ENCODE measurements at places on chromosomes 7 and 10.
A peak's percentile ranks its signal among the peaks of the same experiment; 100 is the strongest.

DNA sequence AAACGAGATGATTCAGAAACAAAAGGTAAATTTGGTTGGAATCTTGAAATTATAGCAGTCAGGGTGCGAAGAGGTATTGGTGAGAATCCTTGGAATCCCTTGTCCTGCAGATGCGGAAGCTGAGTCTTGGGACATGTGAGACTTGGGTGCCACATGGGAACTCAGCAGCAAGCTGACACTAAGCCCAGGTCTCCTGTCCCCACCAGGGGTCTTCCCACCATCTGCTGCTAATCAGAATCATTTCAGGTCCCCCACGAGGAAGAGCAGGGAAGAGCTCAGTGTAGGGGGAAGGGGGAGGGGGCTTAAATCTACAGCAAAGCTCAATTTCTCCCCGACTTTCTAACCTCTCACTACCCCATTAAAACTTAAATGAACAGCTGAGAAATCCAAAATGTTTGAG, 126.1 kb upstream of the BMPER start:
- DNase-seq = no peak
- no peaks in the 10 kb centered on the region for H3K4me1 ChIP-seq
- no peak overlapping the region for H3K4me3 ChIP-seq
- no peaks in the 10 kb centered on the region for H3K27me3 ChIP-seq
- no peak overlapping the region for H3K27ac ChIP-seq
- H3K36me3 ChIP-seq = no peaks in the 10 kb centered on the region

GRCh38 chr7:108227366-108227765, 97.2 kb upstream of the LAMB4 start:
- no peaks in the 10 kb centered on the region for H3K27me3 ChIP-seq
- no peak overlapping the region for H3K4me3 ChIP-seq
- no peaks in the 10 kb centered on the region for H3K36me3 ChIP-seq
- H3K27ac ChIP-seq = no peak overlapping the region

- H3K27ac ChIP-seq = no peak overlapping the region
- H3K36me3 ChIP-seq = no peaks in the 10 kb centered on the region
- H3K4me3 ChIP-seq = no peak overlapping the region
- DNase-seq = no peak
- peaks cover 17% of the 10 kb centered on the region for H3K4me1 ChIP-seq
These were observed 18.2 kb downstream of the MYOF start for GRCh38 chr10:93463723-93464476.

DNA sequence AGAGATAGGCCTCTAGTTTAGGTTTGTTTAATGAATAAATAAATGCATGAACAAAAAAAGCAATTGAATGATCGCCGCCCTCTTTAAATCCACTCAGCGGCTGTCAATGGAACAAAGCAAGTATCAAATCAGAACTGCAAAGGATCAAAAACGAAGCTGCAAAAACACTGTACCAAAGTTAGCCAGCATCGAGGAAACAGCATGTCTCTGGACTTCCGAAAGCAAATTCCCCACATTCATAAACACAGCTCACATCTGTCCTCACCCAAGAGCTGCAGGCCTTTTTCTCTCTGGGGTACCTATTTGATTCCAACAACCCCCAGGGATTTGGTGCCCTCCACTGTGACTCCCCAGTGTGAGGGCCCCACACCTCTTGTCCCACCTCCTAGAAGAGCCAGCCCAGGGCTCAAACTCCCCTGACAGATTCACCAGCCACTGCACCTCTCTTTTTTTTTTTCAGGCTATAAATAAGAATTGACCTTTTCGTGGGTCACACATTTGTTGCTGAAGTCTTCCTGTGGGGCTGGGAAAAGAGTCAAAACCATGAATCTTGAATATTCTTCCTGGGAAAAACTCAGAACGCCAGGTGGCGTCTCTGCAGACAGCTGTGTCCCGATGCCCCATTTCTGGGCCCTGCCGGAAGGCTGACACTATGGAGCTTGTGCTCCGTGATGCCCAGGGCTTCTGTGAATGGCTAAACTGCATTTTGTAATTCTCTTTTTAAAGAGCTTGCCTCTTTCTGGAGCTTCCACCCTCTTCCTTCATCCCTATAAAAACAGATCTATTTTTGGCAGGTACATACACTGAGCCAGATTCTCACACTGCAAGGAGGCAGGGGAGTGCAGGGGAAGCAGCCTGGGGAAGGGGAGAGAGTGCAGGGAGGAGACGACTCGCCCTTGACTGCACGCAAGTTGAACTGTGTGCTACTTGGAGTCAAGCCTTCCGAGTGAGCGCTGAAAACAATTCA, 51.7 kb downstream of the HSPA12A start:
- no peak overlapping the region for H3K4me3 ChIP-seq
- no peak for DNase-seq
- no peaks in the 10 kb centered on the region for H3K4me1 ChIP-seq
- H3K27me3 ChIP-seq = no peaks in the 10 kb centered on the region
- H3K36me3 ChIP-seq = no peaks in the 10 kb centered on the region

GRCh38 chr7:157612664-157613561, 276.1 kb downstream of the DNAJB6 start:
- DNase-seq = peak; percentile 77
- H3K4me3 ChIP-seq = peak overlapping the region; percentile 74
- H3K36me3 ChIP-seq = no peaks in the 10 kb centered on the region
- H3K27ac ChIP-seq = peak overlapping the region; percentile 43
- peaks cover 8% of the 10 kb centered on the region for H3K4me1 ChIP-seq
- H3K27me3 ChIP-seq = no peaks in the 10 kb centered on the region

- no peak for DNase-seq
- no peak overlapping the region for H3K27ac ChIP-seq
- no peaks in the 10 kb centered on the region for H3K27me3 ChIP-seq
- H3K4me3 ChIP-seq = no peak overlapping the region
These were observed 30.0 kb downstream of the TSPAN15 start for GRCh38 chr10:69481305-69481704.

GRCh38 chr10:6602026-6602699, 22.1 kb upstream of the PRKCQ start:
- no peak overlapping the region for H3K27ac ChIP-seq
- no peak overlapping the region for H3K4me3 ChIP-seq
- DNase-seq = no peak
- H3K27me3 ChIP-seq = no peaks in the 10 kb centered on the region
- H3K4me1 ChIP-seq = peaks cover 67% of the 10 kb centered on the region
- no peaks in the 10 kb centered on the region for H3K36me3 ChIP-seq

DNA sequence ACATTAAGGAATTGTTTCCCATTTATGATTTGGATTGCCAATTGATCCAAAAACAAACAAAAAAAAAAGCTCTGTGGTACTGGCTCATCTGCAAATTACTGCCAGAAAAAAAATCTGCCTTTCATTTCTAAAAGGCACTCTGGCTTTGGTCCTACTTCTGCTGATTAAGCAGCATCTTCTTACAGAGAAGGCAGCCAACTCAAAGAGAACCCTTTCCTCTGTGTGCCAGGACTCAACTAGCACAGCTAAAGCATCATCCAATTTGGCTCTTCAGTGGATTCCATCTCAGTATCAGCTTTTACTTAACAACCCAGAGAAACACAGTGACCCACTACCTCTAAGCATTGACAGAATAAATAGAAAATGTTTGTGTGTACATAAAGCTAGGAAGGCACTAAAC, 80.6 kb downstream of the GSAP start:
- H3K36me3 ChIP-seq = no peaks in the 10 kb centered on the region
- no peak overlapping the region for H3K27ac ChIP-seq
- H3K4me3 ChIP-seq = no peak overlapping the region
- no peak for DNase-seq

DNA sequence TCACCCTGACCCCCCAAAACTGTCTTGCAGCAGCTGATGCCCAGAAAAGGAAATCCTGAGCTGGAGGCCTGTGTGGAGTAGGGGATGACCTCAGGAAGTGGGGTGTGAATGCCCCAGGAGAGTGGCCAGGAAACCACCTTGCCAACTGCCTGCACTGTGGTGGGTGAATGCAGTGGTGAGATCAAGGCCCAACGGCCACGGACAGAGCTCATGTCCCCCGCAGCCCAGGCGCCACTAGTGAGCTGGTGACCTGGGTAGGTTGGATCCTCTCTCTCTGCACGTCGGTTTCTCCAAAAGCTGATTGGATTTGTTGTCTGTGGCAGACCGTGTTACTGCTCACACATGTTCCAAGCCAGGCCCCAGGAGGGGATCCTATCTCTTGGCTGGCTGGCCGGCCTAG, 448.9 kb downstream of the TCERG1L start:
- DNase-seq = no peak
- H3K27ac ChIP-seq = no peak overlapping the region
- no peaks in the 10 kb centered on the region for H3K36me3 ChIP-seq
- H3K4me3 ChIP-seq = no peak overlapping the region
- H3K27me3 ChIP-seq = no peaks in the 10 kb centered on the region
- no peaks in the 10 kb centered on the region for H3K4me1 ChIP-seq

GRCh38 chr7:30170476-30171205, 35.9 kb downstream of the MTURN start:
- no peaks in the 10 kb centered on the region for H3K27me3 ChIP-seq
- no peak for DNase-seq
- no peaks in the 10 kb centered on the region for H3K4me1 ChIP-seq
- no peaks in the 10 kb centered on the region for H3K36me3 ChIP-seq
- H3K27ac ChIP-seq = no peak overlapping the region
- no peak overlapping the region for H3K4me3 ChIP-seq

DNA sequence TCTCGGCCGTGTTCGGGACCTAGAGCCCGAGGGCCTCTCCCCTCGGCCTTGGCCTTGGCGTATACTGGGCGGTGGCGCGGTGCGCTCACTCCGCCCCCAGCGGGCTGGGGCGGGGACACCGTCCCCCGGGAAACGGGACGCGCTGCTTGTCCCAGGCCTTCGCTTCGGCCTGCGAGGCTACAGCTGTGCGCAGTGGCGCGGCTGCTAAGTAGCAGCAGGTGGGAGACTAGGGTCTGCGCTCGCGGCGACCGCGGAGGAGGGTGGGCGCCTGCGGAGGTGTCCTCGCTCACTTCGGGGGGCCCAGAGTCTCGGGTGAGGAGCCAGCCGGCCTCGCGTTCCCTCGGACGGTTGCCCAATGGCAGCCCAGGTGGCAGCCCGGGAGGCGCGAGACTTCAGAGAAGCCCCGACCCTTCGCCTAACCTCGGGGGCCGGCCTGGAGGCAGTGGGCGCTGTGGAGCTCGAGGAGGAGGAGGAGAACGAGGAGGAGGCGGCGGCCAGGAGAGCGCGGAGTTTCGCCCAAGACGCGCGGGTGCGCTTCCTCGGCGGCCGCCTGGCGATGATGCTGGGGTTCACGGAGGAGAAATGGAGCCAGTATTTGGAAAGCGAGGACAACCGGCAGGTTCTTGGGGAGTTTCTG, at the start of gene DNAH11:
TSS of gene DNAH11 (plus strand) at position 149 of the 637 bp plus-strand sequence. CDS start at position 356, 207 bp downstream.
- no peak within 1 kb of the TSS for H3K27ac ChIP-seq
- DNase-seq = no peak
- peaks cover 10% of the 10 kb centered on the region for H3K4me1 ChIP-seq
- H3K36me3 ChIP-seq = no peaks in the 10 kb centered on the region
- no peak within 1 kb of the TSS for H3K4me3 ChIP-seq
- peaks cover 18% of the 10 kb centered on the region for H3K27me3 ChIP-seq

DNA sequence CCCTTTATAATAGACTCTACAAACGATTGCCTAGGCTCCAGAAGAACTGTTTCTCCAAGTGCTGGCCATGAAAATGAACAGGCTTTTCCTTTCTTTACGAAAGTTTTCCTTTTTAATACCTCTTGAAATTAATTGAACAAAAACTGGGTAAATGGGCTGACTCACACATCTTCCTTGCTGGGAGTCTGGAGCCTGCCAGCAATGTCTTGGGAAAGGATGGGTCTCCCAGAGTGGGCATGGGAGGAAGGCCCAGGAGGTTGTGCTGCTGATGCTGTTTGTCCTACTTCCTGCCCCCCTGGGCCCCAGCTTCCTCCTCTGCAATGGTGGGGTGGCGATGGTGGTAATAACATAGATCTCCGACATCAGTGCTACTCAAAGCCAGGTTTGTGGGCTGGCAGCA, 174.1 kb downstream of the RPS24 start:
- H3K4me1 ChIP-seq = no peaks in the 10 kb centered on the region
- H3K36me3 ChIP-seq = no peaks in the 10 kb centered on the region
- H3K4me3 ChIP-seq = no peak overlapping the region
- H3K27me3 ChIP-seq = no peaks in the 10 kb centered on the region

- H3K4me3 ChIP-seq = no peak overlapping the region
- no peaks in the 10 kb centered on the region for H3K4me1 ChIP-seq
- H3K27ac ChIP-seq = no peak overlapping the region
- H3K36me3 ChIP-seq = no peaks in the 10 kb centered on the region
These were observed 868.4 kb upstream of the C7orf33 start for GRCh38 chr7:147721962-147722830.

Data from CD4-positive, alpha-beta memory T cell (primary cell).